ENCODE measurements at places on chromosomes 11 and 22. TPM values are rescaled to one million over a fixed set of nuclear protein-coding genes. Genes with fewer than 3 reads are reported as not detected.
A peak's percentile ranks its signal among the peaks of the same experiment; 100 is the strongest.

- no peak overlapping the region for H3K4me3 ChIP-seq
- DNase-seq: no peak
Observed at GRCh38 chr22:27627444-27627833, 174.1 kb downstream of the MN1 start.

DNA sequence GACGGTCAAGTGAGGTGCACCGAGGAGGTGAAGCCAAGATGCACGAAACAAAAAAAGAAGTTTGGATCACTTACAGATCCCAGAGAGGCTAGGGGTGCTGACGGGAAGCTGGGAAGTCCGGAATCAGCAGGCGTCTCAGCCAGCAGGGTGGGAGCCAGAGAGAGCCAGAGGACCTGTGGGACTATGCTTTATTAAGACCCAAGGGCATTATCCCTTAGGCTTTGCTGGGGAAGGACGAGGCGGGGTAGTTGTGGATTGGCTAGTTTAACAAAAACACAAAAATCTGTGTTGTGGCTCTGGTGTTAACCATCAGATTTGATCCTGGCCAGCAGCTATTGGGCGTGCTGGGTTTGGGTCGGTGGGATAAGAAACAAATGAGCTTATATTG, 427.1 kb downstream of the DYNC2H1 start:
- DNase-seq: no peak
- no peak overlapping the region for H3K27ac ChIP-seq
- H3K27me3 ChIP-seq: no peaks in the 10 kb centered on the region
- H3K36me3 ChIP-seq: no peaks in the 10 kb centered on the region

DNA sequence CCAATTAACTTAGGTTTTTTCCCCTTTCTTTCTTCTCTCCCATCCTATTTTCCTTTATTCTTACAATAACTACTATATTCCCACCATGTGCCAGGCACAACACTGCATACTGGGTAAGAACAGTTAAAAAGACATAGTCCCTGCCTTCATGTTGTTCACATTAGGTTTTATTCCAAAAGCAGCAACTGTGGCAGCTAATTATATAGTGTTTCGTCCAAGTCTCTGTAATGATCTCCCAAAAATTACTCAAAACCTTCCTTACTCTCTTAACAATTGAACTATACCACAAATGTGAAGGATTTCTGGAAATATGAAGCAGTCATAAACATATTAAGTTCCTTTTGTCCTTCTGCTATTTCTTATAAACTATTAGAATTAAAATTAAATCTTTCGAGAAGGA, 184.1 kb upstream of the C11orf58 start:
- no peak overlapping the region for H3K4me3 ChIP-seq
- no peaks in the 10 kb centered on the region for H3K4me1 ChIP-seq
- no peaks in the 10 kb centered on the region for H3K36me3 ChIP-seq
- DNase-seq: no peak

Gene PRRG4
- total RNA-seq: 0.67 TPM

Gene DUSP8
- total RNA-seq: 4.2 TPM

- H3K27ac ChIP-seq: peak overlapping the region; percentile 79
- H3K36me3 ChIP-seq: no peaks in the 10 kb centered on the region
- no peaks in the 10 kb centered on the region for H3K27me3 ChIP-seq
- peaks cover 31% of the 10 kb centered on the region for H3K4me1 ChIP-seq
- peak overlapping the region; percentile 88 for H3K4me3 ChIP-seq
Observed at GRCh38 chr22:29388759-29389090, 355 bp upstream of the AP1B1 start.

Gene OR5B21
- 3.9 TPM for total RNA-seq

Gene KIRREL3
- not detected for total RNA-seq

Gene MMP27
- total RNA-seq: not detected

DNA sequence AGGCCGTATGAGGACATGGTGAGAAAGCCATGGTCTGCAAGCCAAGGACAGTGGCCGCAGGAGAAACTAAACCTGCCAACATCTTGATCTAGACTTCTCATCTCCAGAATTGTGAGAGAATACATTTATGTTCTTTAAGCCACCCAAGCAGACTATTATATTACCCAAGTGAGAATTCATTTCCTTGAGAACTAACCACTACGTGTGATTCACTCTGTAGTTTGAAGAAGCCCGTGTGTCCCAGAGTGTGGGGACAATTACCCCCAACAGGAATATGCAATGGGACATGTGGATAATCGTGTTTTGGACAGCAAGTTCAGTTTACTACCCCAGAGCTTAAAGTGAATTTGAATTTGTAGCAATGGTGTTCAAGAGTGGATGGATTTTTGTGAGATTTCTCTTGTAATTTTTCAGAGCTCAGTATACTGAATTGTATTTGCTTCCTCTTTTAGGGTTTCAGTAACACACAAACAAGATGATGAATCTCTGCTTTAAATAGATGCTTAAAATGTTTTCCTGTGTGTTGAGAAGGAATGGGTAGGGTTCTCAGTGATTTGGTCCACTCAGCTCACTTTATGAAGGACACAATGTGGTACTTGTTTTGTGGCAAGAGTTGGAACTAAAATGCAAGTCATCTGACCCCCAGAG, 100.0 kb upstream of the ARHGAP20 start:
- H3K27ac ChIP-seq: no peak overlapping the region
- H3K4me3 ChIP-seq: no peak overlapping the region
- no peaks in the 10 kb centered on the region for H3K36me3 ChIP-seq
- H3K4me1 ChIP-seq: no peaks in the 10 kb centered on the region
- DNase-seq: no peak
- H3K27me3 ChIP-seq: peaks cover 9% of the 10 kb centered on the region

DNA sequence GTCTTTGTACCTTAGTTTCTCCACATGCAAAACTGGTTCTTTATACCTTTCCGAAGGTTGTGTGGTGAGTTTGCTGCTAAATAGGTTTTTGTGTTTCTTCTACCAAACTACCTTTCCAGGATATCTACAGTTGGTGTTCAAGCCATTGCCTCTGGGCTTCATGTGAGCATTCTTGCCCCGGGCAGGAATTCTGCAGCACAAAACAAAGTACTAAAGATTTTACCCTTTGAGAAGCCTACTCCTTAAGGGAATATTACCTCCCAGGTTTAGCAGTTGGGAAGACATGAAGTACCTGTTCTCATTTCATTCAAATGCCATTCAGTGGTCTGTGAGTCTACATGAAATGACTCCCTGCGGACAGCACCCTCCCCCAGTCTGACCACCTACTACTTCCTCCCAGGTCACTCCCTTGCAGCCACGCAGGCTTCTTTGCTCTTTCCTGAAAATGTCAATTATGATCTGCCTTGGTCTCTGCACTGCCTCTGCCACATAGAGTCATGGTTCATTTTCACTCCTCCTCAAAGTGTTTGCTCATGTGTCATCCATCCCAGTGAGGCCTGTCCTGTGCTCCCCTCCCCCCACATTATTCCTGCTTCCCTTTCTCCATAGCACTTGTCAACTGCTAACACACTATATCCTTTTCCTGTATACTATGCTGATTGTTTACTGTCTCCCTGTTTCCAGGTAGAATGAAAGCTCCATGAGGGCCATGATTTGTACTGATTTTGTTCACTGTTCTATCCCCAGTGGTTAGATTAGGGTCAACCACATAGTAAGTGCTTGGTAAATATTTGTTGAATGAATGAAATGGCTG, 36.9 kb downstream of the PACS1 start:
- H3K27me3 ChIP-seq: no peaks in the 10 kb centered on the region
- peak overlapping the region; percentile 76 for H3K4me3 ChIP-seq
- DNase-seq: peak; percentile 71
- no peaks in the 10 kb centered on the region for H3K36me3 ChIP-seq
- peaks cover 56% of the 10 kb centered on the region for H3K4me1 ChIP-seq
- peak overlapping the region; percentile 83 for H3K27ac ChIP-seq

DNA sequence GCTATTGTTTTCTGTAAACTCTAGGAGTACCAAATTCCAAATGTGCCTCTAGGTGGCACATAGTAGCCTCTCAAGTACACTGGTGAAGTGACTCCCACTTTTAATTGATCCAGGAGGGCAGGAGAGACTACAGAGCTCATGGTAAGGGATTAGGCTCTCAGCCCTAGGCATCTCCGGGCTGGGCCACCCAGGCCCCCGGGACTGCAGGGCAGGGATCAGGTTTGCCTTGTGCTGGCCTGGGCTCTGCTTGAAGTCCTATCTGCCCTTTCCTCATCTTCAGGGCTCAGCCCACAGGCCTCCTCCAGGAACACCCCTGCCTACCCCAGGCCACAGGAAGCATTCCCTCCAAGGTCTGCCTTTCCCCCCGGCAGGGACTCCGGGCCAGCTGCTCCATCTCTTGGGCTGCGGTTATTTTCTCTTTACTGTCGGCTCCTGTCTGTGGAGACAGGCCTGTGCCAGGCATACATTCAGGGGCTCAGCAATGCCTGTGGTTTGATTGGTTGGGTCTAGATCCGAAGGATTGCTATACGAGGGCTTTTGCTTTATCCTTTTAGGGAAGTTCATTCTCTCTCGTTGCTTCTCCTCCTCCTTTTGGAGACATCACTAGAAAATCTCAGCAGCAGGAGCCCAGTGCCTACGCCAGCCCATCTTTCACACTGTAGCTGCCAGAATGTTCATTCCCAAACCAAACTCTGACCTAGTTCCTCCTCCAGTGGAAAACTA, 32.8 kb downstream of the PARVA start:
- H3K4me3 ChIP-seq: no peak overlapping the region
- no peaks in the 10 kb centered on the region for H3K36me3 ChIP-seq
- no peak overlapping the region for H3K27ac ChIP-seq
- peaks cover 30% of the 10 kb centered on the region for H3K27me3 ChIP-seq
- H3K4me1 ChIP-seq: no peaks in the 10 kb centered on the region
- no peak for DNase-seq

Gene C11orf52
- total RNA-seq: not detected

Gene OR2AT4
- not detected for total RNA-seq

DNA sequence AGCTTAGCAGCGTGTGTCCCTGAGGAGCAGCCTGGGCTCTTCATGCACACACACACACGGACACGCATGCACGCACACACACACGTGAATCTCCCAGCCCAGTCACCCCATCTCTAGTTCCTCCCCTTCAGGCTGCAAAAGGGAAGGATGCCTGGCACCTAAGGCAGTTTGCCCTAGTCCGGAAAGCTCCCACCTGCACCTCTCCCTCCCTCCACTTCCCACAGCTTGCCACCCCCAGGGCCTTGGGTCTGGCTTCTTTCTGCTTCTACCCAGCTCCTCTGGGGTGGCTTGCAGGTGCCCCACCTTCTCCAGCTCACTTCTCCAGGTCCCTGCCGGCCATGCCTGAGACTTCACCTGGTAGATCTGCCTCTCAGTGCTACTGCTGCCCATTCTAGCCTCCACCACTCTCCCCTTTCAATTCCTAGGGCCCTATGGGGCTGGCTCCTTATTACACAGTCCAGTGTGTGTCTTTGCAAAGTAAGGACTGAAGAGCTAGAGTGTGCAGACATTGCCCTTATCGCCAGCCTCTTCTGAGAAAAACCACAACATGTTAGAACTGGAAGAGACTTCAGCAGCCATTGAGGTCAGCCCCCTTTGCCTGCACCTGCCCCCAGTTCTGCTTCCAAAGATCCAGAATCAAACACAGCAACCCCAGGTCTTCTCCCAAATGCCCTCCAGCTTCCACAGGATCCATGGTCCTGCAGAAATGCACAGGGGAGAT, 33.5 kb upstream of the CHST1 start:
- H3K4me1 ChIP-seq: no peaks in the 10 kb centered on the region
- no peak for DNase-seq
- no peaks in the 10 kb centered on the region for H3K36me3 ChIP-seq
- no peak overlapping the region for H3K27ac ChIP-seq
- H3K4me3 ChIP-seq: no peak overlapping the region

- no peak for DNase-seq
- H3K4me3 ChIP-seq: no peak overlapping the region
- H3K27me3 ChIP-seq: no peaks in the 10 kb centered on the region
- no peaks in the 10 kb centered on the region for H3K4me1 ChIP-seq
- H3K27ac ChIP-seq: no peak overlapping the region
Observed at GRCh38 chr22:39674536-39674935, 104.0 kb downstream of the CACNA1I start.

Gene HINFP
- 49.5 TPM for total RNA-seq

Gene MOGAT2
- not detected for total RNA-seq

DNA sequence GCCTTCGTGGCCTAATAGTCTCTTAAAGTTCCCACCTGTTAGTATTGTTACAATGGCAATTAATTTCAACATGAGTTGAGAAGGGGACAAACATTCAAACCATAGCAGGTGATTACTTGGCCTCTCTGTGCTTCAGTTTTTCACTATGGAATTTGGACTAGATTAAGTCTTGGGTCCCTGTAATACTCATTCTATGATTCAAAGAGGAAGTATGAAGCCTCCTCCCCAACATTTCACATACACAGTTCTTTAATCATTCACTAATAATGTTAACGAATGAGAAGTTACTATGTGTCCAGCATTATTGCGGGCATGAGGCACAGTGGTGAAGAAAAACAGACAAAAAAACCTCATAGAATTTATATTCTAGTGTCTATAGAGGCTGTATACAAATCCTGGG, 19.9 kb upstream of the USP47 start:
- peaks cover 13% of the 10 kb centered on the region for H3K27me3 ChIP-seq
- no peaks in the 10 kb centered on the region for H3K4me1 ChIP-seq
- H3K4me3 ChIP-seq: no peak overlapping the region
- DNase-seq: no peak

- DNase-seq: no peak
- H3K36me3 ChIP-seq: no peaks in the 10 kb centered on the region
- H3K27me3 ChIP-seq: peaks cover 19% of the 10 kb centered on the region
Observed at GRCh38 chr22:39750759-39751158, 142.8 kb downstream of the ENTHD1 start.

DNA sequence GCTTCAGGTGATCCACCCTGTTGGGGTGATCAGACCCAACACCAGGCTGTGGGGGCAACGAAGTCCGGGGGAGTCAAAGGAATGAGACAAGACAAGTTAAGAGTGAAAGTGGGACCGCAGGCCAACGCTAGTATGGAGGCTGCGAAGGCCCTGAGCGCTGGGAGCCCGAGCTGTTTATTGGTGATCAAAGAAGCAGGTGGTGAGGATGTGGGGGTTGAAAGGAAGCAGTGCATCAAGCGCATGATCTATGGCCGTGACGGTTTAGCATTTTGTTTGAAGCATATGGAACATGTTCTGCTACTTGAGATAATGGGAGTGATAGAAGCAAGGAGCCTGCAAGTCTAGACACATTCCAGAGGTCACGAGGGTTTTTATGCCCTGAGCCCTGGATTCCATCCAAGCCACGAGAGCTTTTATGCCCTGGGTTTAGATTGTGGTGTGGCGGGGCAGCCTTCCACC, 49.5 kb downstream of the MCHR1 start:
- no peak overlapping the region for H3K4me3 ChIP-seq
- peak overlapping the region; percentile 66 for H3K27ac ChIP-seq
- no peaks in the 10 kb centered on the region for H3K36me3 ChIP-seq
- H3K27me3 ChIP-seq: no peaks in the 10 kb centered on the region
- DNase-seq: no peak

DNA sequence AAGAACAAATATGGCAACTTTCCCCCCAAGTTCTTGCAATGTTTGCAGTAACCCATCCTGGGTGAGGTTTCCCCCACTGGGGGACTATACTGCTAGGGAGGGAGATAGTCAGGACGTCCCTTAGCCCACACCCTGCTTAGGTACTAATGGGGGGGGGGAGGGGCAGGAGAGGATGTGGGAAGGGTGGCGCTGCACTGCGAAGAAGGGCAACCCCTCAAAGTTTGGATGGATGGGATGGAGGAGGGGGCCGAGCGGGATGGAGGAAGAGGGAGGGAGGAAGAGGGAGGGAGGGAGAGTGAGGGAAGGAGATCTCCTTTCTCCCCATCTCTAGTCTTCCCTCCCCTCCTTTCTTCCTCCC, 100.6 kb upstream of the HSD17B12 start:
- H3K27ac ChIP-seq: no peak overlapping the region
- no peak for DNase-seq
- H3K36me3 ChIP-seq: peaks cover 5% of the 10 kb centered on the region
- peaks cover 14% of the 10 kb centered on the region for H3K4me1 ChIP-seq

Gene MS4A3
- total RNA-seq: not detected

GRCh38 chr11:74535371-74536160, 42.0 kb upstream of the LIPT2 start:
- DNase-seq: no peak
- H3K4me1 ChIP-seq: no peaks in the 10 kb centered on the region
- peaks cover 14% of the 10 kb centered on the region for H3K27me3 ChIP-seq
- no peak overlapping the region for H3K4me3 ChIP-seq
- no peak overlapping the region for H3K27ac ChIP-seq
- peaks cover 9% of the 10 kb centered on the region for H3K36me3 ChIP-seq
